IPS DF 19.7 (cell line): ENCODE measurements at places on chromosomes 1 and 21.
A peak's percentile ranks its signal among the peaks of the same experiment; 100 is the strongest.

DNA sequence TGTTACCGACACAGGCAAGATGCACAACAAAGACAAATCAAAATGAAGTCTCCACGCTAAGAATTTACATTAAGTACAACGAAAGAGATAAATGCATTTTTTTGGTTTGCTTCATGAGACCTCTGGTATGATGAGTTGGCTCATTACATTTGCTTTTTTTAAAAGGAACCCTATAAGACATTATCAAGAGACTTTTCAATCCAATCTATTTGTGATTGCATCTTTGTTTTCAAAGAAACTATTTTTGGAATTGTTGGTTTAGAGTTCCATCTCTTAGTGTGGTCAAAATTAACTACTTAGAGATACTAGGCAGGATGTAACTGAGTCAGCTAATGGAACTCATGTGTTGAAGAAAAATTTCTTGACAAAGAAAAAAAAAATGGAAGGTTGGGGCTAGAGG lies 200.1 kb downstream of the ZC3H11B start:
- DNase-seq: no peak

GRCh38 chr1:1399872-1400575 lies 889 bp upstream of the CCNL2 start:
- DNase-seq: no peak

- no peak for DNase-seq
Observed at GRCh38 chr1:248862695-248862997, 3.8 kb upstream of the ZNF692 start.

DNA sequence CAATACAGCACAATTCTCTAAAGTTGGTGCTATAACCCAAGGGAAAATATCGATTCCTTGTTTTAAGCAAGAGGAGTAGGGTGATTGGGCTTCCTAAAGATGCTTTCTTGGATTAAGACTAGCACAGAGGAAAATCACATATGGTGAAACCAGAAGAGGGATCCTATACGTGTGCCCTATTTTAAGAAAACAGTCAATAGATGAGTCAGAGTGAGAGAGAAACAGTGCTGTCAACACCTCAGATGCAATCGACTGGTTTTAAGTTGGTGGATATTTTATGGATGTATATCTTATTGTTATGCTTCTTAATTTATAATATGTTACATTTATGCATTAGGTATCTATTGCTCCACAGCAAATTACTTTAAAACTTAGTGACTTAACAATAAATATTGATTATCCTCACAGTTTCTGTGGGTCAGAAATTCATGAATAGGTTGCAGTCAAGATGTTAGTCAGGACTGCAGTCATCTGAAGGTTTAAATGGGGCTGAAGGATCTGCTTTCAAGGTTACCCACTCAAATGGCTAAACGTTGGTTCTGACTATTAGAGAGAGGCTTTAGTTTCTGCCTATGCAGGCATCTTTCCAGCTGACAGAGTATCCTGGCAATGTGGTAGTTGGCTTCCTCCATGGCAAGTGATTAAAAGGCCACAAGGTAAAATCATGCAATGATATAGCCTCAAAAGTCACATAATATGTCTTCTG lies 61.6 kb upstream of the DEPDC1 start:
- no peak for DNase-seq

- DNase-seq: no peak
Observed at GRCh38 chr1:32939655-32940371, 24.8 kb downstream of the RNF19B start.

GRCh38 chr1:15525050-15526020 lies 1.3 kb upstream of the DNAJC16 start:
- DNase-seq: no peak

GRCh38 chr21:17903029-17903806 lies 84.1 kb upstream of the C21orf91 start:
- DNase-seq: no peak

DNA sequence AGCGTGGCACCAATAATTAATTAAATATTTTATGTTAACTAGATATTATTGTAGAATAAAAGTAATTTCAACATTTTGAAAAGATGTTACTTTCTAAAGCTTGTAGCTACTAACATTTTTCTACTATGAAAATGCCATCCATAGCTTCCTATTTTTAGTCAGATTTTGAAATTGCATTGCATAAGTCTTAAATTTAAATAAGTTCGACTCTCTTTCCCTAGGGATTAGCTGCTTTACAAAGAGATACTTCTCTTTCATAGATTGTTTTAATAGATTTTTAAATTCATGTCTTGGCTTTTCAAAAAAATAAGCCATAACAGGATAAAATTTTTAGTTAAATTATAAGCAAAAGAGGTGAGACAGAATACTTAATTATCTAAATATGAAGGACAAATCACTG lies 1279.6 kb downstream of the KCNT2 start:
- no peak for DNase-seq

- no peak for DNase-seq
Observed at GRCh38 chr21:24832961-24833360, 774.3 kb downstream of the MRPL39 start.

- no peak for DNase-seq
Observed at GRCh38 chr1:210499956-210500355, 171.3 kb downstream of the HHAT start.

- DNase-seq: no peak
Observed at GRCh38 chr1:91889717-91890459, 3.9 kb upstream of the TGFBR3 start.

GRCh38 chr1:219805191-219805590 lies 123.2 kb downstream of the SLC30A10 start:
- no peak for DNase-seq

- DNase-seq: no peak
Observed at GRCh38 chr1:66270119-66270812, 263.7 kb upstream of the SGIP1 start.

DNA sequence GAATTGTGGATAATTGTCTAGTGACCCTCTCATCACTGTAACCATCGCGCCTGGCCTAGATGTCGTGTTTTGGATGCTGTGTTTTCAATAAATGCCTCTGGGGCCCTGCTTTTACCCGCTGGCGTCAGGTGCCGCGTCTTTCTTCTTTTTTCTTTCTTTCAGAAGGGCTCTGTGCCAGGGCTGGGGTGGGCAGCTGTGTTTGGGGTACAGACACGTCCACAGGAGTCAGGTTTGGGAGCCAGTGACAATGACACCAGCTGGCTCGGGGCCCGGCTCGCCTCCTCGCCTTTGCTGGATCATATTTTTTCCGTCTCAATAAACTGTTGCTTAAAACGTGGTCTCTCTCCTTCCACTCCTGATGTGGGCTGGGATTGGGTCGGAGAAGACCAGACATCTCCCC lies 16.1 kb downstream of the TMEM201 start:
- no peak for DNase-seq

- DNase-seq: no peak
Observed at GRCh38 chr1:47514229-47514628, 76.4 kb downstream of the FOXD2 start.

DNA sequence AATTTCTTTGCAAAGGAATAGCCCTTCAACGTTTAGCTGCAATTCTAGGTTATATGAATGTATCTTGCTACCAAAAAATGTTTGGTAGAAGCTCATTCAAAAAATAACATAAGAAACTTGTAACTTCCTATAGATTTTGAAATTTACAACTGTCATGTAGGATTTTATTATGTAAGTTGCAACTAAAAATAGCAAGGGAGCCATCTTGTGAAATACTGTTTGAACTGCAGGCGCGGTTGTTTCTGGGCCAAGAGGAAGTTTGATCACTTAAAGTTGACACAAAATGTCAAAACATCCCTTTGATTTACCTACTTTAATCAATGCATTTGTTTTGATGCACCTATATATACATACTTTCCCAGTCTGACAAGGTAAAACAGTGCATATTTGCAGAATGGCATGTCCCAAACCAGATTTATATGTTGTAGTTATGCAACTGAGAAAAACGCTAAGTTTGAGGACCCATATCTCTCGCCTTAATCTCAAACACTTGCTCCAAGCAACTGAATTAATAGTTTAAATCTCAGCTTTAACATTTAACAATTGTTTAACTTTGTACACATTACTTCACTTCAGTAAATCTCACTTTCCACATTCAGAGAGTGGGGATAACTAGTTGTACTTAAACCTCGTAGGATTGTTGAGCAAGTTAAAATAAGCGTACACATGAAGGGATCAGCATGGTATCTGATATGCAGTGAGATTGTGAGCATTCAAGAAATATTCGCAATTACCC lies 63.9 kb downstream of the KCNK2 start:
- DNase-seq: no peak

DNA sequence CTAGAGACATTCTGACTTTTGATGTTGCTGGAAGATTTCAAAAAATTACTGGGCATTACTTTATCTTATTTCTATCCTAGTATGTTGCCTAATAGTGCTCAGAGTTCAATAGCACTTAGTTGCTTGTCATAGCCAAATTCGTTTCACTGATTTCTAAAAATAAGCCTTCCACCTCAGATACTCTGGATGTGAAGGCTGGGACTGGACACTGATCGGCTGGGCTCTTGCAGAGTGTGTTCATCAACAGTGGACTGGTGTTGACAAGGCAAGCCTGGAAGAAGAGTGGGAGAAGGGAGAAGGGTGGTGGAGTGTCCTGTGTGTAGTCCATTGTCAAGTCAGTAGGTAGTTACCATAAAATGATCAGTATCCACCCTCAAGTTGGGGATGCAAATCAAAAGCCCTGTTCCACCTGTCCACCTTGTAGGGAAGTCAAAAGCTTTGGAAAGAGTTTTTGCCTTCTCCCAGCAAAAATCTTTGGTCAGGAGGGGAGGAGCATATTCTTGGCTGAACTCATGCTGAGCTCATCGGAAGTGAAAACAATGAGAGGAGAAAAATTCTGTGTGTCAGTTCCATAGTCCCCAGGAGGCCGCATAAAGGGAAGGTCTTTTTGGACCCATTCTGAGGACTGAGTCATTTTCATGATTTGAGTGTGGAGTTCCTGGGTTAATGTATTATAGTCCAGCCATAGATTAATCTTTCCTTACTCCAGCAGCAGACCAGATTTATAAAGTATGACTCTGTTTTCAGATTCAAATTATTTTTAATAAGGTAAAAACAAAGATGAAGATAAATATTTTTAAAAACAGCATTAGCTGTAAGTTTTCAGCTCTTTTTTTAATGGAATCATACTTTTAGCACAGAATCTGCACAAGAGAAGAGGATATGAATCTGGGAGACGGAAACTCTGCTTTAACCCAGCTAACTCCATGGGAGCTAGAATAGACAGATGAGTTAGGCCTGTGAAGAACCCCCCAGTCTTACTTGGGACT lies 99.5 kb upstream of the BMP8A start:
- DNase-seq: no peak

DNA sequence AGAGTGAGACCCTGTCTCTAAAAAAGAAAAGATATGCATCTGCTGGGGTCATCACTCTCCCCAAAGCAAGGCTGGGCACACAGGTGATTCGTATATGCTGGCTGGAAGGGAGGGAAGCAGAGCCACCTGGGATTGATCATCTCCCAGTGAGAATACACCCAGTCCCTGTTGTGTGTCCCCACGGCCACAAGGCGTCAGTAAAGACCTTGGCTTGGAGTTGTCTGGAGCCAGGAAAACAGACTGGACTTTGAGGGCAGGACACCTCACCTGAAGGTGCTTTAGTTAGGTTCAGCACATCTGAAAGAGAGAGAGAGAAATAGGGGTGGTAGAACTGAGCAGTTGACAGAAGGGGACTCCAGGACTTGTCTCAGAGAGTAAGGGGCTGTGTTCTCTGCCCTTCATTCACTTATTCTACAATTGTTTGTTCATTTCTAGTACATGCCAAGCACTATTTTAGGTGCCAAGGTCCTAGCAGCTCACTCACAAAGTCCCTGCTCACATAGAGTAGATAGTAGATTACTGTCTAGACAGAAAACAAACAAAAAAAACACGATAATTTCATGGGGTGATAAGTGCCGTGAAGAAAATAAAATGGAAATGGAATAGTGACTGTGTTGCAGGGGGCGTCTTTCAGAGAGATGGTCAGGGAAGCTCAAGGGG lies 13.5 kb downstream of the CITED4 start:
- DNase-seq: peak; percentile 63

- no peak for DNase-seq
Observed at GRCh38 chr1:233364695-233365539, 37.4 kb downstream of the MAP3K21 start.

- no peak for DNase-seq
Observed at GRCh38 chr1:114345930-114346479, 165.0 kb downstream of the TRIM33 start.

DNA sequence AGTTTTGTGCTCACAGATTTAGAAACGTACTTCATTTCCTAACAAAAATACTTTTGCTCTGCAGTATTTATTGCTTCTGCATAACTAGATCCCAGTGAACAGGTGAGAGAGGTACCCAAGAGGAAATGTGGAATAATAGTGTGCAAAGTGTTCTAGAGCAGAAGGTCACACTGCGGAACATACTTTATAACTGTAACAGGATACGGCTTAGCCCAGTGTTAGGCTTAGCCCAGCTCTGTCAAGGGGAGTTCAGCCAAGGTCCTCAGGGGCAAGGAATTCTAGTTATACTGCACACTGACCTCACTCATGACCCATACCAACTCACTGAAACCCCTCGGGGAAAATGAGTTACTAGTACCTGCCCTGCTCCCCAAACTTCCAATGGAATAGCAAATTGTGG lies 55.3 kb downstream of the PTPN14 start:
- DNase-seq: no peak

DNA sequence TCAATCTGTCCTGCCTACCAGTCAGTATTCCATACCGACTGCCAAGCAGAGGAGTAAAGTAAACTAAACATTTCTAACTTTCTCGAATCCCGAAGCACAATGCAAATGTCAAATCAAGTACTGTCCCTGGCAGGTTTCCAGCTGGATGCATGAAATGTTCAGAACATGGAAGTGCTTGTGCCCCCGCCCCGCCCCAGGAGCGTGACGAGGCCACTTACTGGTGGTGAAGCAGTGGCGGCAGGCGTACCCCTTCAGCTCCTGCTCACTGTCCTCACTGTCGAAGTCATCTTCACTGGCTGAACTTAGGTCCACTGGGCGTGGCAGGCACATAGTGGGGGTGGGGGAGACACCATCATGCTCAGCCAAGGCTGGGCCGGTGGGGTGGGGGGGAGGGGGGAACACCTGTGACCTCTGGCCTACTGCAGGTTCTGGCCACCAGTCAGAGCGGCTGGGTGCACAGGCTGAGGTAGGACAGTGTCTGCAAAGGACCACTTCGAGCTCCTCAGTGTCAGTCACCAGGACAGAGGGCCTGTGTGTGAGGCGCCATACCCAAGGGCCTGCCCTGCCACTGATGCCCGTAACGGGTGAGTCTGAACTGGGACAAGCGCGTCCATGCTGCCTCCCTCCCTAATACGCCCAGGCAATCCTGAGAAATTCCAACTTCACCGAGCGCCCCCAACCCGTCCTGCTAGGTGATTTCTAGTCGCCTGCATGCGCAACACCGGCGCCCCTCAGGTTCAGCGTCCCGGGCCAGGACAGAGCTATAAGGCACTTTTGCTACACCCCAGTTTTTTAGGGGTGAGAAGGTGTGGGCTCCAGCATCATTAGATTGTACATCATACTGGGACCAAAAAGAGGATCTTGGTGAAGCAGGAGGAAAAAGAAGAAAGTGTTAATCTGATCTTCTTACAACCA lies 46.9 kb downstream of the SLC45A1 start:
- no peak for DNase-seq

- DNase-seq: no peak
Observed at GRCh38 chr1:15429701-15430149, 8.5 kb upstream of the CTRC start.

GRCh38 chr1:225691377-225691776 lies 38.5 kb upstream of the ENAH start:
- no peak for DNase-seq

GRCh38 chr1:220979371-220979770 lies 100.1 kb downstream of the HLX start:
- no peak for DNase-seq
